ENCODE measurements at places on chromosomes 5 and 9.

DNA sequence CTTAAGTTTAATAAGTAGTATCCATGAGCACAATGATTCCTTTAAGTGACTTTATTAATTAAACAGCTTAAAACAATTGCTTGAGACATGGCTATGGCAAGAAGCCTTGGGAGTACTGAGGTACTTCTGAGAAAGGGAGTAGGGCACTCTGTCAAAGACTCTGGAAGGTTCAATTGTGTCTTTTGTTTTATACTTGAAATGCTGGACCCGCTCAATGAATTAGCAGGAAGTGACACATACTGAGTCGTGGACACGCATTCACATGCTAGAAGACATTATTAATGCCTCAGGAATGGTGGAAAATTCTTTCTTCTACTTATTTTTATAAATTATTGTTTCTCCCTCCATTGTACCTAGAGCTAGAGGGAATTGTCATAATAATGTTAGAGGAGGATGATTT, 347.3 kb upstream of the ZNF608 start:
- H3K4me1 ChIP-seq = no peaks in the 10 kb centered on the region
- H3K36me3 ChIP-seq = no peaks in the 10 kb centered on the region
- no peak overlapping the region for H3K4me3 ChIP-seq
- DNase-seq = no peak
- H3K27ac ChIP-seq = no peak overlapping the region

DNA sequence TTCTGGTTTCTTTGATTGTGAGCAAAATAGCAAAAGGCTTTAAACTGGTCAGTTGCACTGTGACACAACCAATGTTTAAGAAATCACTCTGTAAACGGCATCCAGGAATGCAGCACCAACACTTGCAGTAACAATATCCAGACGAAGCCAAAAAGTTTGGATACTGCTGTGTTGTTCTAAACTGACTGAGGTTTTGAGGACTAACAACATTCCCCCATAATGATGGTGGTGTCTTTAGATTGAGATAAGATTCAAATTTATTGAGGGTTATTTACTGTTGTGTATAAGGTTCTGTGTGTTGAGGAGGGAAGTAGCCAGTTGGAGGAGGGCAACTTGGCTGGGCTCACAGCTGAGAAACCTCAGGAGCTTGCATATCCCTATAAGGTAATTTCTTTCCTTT, 353.6 kb downstream of the BNC2 start:
- H3K4me3 ChIP-seq = no peak overlapping the region
- no peak for DNase-seq
- no peaks in the 10 kb centered on the region for H3K36me3 ChIP-seq
- H3K27me3 ChIP-seq = no peaks in the 10 kb centered on the region
- no peaks in the 10 kb centered on the region for H3K4me1 ChIP-seq
- no peak overlapping the region for H3K27ac ChIP-seq

DNA sequence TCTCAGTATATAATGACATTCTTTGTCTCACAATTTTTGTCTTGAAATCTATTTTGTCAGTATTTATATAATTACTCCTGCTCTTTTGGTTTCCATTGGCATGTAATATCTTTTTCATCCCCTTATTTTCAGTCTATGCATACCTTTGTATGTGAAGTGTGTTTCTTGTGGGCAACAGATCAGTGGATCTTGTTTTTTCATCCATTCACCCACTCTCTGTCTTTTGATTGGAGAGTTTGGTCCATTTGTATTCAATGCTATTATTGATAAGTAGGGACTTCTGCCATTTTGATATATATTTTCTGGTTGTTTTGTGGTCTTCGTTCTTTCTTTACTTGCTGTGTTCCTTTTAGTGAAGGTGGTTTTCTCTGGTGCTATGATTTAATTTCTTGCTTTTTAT, 10.9 kb downstream of the RIC1 start:
- H3K27ac ChIP-seq = no peak overlapping the region
- no peak for DNase-seq
- no peaks in the 10 kb centered on the region for H3K27me3 ChIP-seq
- peaks cover 33% of the 10 kb centered on the region for H3K4me1 ChIP-seq
- H3K36me3 ChIP-seq = peaks cover 52% of the 10 kb centered on the region

DNA sequence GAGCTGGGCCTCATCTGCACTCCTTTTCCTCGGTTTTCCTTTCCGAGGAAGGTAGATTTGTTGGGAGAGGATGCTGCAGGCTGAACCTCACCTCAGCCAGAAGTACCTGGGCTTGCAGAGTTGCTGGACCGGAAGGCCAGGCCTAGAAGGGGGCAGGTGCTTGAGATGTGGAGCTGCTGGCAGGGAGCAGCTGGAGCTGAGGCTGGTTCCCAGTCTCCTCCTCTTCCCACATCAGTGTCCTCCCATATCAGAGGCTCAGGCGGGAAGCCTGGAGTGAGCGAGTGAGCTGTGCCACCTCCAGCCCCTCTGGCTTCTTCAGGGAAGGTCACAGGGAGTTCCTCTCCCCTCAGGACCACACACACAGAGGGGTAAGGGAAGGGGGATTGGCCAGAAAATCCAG, 259.4 kb downstream of the GADD45G start:
- no peaks in the 10 kb centered on the region for H3K36me3 ChIP-seq
- H3K27me3 ChIP-seq = peaks cover 11% of the 10 kb centered on the region
- no peak for DNase-seq
- H3K4me1 ChIP-seq = no peaks in the 10 kb centered on the region
- H3K4me3 ChIP-seq = no peak overlapping the region

DNA sequence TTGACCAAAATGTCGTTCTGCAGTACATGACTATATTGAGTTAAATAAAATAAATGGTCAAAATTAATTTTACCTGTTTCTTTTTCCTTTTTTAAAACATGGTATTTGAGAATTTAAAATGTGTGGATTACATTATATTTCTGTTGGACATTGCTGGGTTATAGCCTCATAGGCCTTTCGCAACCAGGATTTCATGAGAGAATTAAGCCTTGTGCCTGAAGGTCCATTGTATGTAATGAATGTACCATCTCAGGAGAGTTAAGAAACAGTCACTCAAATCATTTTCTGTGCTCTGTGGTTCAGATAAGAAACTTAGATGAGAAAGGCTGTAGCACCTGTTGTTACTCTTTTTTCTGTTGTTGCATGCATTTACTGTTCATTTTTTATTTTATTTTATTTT, 103.5 kb downstream of the ANGPTL2 start:
- no peak for DNase-seq
- peaks cover 4% of the 10 kb centered on the region for H3K27me3 ChIP-seq
- H3K4me1 ChIP-seq = peaks cover 4% of the 10 kb centered on the region
- no peaks in the 10 kb centered on the region for H3K36me3 ChIP-seq

DNA sequence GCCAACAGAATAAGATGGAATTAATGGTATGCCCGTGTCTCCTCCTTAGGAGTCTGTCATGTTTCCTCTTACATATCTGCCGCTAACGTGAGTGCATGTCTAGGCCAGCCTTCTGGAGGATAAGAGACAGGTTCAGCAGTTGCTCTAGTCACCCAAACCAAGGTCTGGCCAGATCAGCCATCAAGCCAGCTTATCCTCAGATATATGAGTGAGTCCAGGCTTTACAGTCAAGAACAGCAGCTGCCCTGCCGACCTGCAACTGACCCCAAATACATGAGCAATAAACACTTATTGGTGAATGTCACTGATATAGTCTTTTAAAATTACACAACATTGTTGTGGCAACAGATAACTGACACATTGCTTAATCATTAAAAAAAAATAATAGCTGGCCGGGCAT, 123.5 kb downstream of the TSSK1B start:
- peaks cover 26% of the 10 kb centered on the region for H3K27me3 ChIP-seq
- no peak overlapping the region for H3K4me3 ChIP-seq
- no peak overlapping the region for H3K27ac ChIP-seq
- H3K36me3 ChIP-seq = no peaks in the 10 kb centered on the region
- H3K4me1 ChIP-seq = no peaks in the 10 kb centered on the region
- no peak for DNase-seq

DNA sequence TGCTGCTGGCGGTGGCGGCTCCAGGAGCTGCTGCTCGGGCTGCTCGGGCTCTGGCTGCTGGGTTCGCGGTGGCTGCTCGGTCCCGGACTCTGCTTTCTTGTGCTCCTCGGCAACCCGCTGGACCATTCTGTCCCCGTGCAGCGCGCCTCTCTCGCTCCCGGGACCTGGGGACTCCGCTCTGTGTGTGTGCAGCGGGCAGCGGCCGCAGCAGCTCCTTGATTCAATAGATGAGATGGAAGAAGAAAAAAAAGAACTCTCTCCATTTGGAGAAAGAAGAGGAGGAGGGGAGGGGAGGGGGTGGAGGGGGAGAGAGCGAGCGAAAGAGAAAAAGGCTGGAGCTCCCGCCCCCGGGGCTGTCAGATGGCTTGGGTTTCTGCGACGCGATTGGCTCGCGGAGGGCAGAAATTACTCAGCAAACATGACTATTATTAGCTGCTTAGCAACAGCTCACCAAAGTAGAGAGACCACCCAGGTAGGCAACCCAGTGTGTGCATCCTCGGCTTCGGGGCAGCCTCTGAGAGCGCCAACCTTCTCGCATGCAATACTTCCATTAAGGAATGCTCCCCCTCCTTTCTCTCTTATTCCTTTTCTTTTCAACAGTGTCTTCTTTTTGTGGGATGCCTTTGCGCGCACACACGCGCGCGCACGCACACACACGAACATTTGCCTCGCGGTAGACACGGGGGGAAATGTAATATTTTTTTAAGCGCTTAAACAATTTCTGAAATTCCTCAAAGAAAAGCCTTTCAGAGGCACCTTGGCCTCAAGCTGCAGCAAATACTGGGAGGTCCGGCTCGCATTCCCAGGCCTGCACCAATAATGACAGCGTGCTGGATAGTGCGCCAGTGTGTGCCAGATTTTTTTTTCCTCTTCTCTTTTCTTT, 7.6 kb downstream of the PTCH1 start:
- peaks cover 14% of the 10 kb centered on the region for H3K27me3 ChIP-seq
- H3K4me1 ChIP-seq = peaks cover 55% of the 10 kb centered on the region
- peak overlapping the region; percentile 22 for H3K27ac ChIP-seq
- H3K36me3 ChIP-seq = peaks cover 10% of the 10 kb centered on the region
- H3K4me3 ChIP-seq = peak overlapping the region; percentile 86

- no peak for DNase-seq
- peaks cover 2% of the 10 kb centered on the region for H3K27me3 ChIP-seq
- no peak overlapping the region for H3K4me3 ChIP-seq
- no peak overlapping the region for H3K27ac ChIP-seq
- H3K36me3 ChIP-seq = no peaks in the 10 kb centered on the region
These were observed 323.2 kb upstream of the CCNH start for GRCh38 chr5:87735923-87736322.

GRCh38 chr5:155884041-155884440, 442.9 kb upstream of the SGCD start:
- H3K4me1 ChIP-seq = no peaks in the 10 kb centered on the region
- no peaks in the 10 kb centered on the region for H3K36me3 ChIP-seq
- no peak overlapping the region for H3K27ac ChIP-seq

DNA sequence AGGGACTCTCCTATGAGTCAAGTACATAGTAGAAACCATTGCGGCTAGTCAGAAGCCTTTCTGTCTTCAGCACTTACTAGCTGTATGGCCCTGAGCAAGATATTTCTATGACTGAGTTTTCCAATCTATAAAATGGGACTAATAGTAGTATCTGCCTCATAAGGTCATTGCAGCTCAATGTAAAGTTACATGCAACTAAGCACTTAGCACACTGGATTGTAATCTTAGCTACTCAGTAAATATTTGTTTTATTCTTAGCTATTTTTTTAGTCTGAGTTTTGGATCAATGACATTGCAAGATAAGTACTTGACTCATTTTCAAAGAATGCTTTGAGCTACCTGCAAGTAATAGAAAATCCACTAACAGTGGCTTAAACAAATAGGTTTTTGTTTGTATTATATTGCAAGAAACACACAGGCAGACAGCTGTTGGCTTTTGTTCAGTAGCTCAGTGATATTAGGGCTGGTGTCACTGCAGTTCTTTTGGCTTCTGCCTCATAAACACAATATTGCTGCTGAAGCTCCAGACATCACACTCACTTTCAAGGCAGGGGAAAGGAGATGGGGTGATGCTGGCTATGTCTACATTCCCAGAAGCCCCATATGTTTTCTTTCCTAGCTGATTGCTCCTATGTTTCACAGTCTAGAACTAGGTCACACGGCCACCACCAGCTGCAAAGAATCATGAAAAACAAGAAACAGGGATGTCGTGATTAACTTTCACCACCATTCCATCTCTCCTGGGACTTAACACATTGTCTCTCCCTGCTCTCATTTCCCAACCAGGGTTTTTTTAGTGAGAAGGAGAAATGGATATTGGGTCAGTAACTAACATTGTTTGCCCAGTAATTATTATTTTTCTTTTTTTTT, 26.9 kb upstream of the FAT2 start:
- H3K4me1 ChIP-seq = peaks cover 9% of the 10 kb centered on the region
- DNase-seq = no peak
- H3K27ac ChIP-seq = no peak overlapping the region
- H3K36me3 ChIP-seq = no peaks in the 10 kb centered on the region
- H3K27me3 ChIP-seq = peaks cover 47% of the 10 kb centered on the region

DNA sequence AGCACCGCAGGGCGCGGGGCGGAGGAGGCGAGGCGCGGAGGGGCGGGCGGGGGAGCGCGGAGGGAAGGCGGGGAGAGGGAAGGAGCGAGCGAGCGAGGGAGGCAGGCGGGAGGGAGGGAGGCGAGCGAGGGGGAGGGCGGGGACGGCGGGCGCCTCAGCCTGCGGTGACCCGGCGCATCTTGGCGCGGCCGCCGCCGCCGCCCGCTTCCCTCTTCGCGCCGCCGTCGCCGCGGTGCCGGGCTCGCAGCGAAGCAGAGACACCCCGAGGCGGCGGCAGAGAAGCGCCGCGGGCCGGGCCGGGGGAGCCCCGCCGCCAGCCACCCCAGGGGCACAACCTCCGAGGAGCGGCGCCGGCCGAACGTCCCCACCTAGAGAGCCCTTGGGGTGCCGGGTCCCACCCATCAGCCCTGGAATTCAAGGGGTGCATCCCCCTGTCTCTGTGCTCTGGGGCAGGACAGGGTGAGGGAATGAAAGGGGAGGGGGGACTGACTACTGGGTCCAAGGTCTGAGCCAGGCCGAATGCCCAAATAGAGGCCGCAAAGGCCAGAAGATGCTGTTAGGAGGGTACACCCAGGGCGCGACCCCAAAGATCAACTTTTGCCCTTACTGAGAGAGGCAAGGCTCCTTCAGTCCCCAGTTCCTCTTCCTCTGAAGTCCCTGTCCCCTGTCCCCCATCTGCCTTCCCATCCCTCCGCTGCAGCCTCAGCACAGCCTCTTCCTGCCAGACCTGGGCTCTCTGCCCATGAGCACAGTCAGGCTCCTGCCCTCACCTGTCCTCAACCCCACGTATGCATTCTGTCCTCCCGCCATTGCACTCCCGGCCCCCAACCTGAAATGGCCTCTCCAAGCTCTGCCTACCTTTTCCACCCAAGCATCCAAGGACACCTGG, at the start of gene ADAMTS2:
Gene ADAMTS2 (minus strand): TSS at position 29 of the 889 bp plus-strand sequence. CDS start 133 bp downstream, outside the sequence.
- H3K36me3 ChIP-seq = no peaks in the 10 kb centered on the region
- peak within 1 kb of the TSS; percentile 15 for H3K4me3 ChIP-seq
- DNase-seq = peak; percentile 33
- H3K4me1 ChIP-seq = peaks cover 7% of the 10 kb centered on the region
- H3K27ac ChIP-seq = no peak within 1 kb of the TSS

GRCh38 chr5:56116599-56117141, 116.5 kb downstream of the ANKRD55 start:
- peaks cover 7% of the 10 kb centered on the region for H3K4me1 ChIP-seq
- no peak overlapping the region for H3K4me3 ChIP-seq
- no peak for DNase-seq
- H3K27ac ChIP-seq = peak overlapping the region; percentile 75
- H3K27me3 ChIP-seq = no peaks in the 10 kb centered on the region
- no peaks in the 10 kb centered on the region for H3K36me3 ChIP-seq
